ENCODE measurements at places on chromosomes 11 and 22. TPM values are rescaled to one million over a fixed set of nuclear protein-coding genes. Genes with fewer than 3 reads are reported as not detected.

DNA sequence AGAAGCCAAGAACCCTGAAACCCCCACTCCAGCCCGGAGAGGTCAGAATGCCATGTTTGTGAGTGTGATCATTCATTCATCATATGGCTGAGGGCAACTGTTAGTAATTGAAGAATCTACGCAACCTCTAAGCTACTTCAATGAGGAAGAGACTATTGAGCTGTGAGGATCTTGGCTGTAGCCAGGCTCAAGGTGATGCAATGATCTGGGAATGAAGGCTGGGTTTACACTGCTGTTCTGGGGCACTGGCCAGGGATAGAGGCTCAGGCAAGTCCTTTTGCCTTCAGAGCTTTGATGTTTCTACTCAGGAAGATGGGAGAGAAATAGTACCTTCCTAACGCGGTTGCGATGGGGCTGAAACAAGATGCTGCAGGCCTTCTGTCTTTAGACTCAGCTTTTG lies 12.9 kb downstream of the CRYBB2 start:
- DNase-seq = no peak

DNA sequence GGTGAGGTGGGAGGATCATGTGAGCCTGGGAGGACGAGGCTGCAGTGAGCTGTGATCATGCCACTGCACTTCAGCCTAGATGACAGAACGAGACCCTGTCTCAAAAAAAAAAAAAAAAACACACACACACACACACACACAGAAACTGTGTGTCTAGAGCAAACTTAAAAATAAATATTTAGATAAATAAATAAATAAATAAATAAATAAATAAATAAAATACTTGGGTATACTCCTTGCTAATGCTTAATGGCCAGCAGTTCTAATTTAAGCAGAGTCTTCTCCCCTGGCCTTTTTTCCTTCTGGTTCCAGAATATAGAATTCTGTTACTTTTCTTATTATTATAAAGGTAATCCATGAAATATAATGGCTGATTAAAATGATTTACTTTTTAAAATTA lies 5.1 kb upstream of the ARL2 start:
- DNase-seq = no peak

- DNase-seq = no peak
Measured at GRCh38 chr11:123407130-123407995, 22.7 kb upstream of the GRAMD1B start.

The MMP10 gene
- not detected for total RNA-seq

The NLRX1 gene
- 8.9 TPM for total RNA-seq
